ENCODE measurements at places on chromosomes 3 and 15. TPM values are rescaled to one million over a fixed set of nuclear protein-coding genes. Genes with fewer than 3 reads are reported as not detected.

Gene APH1B
- 17.0 TPM for total RNA-seq

Gene FES
- 65.1 TPM for total RNA-seq

Gene IL17RB
- not detected for total RNA-seq

Gene UBA7
- 56.1 TPM for total RNA-seq

Gene SKOR1
- total RNA-seq = not detected

GRCh38 chr3:133548090-133548489, 25.4 kb upstream of the CDV3 start:
- peaks cover 5% of the 10 kb centered on the region for H3K4me1 ChIP-seq
- H3K4me3 ChIP-seq = no peak overlapping the region
- H3K36me3 ChIP-seq = no peaks in the 10 kb centered on the region
- DNase-seq = peak; percentile 31

DNA sequence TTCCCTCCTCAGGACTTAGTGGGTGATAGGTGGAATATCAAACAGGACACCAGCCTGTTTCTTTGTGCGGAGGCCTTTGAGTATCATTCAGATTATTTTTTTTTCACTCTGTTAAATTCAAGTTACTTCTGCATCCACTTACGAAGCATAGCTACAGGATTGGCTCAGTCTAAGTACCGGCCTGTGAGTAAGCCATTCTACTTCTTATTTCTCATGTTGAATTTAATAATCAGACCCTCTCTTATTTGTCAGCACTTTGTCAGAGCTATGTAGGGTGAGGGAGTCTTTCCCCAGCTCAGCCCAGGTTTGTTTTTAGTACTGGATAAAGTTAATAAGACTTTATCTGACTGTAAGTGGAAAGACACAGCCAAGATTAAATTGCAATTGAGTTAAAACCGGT, 54.7 kb downstream of the ITPR1 start:
- no peak overlapping the region for H3K27ac ChIP-seq
- H3K4me1 ChIP-seq = no peaks in the 10 kb centered on the region
- no peaks in the 10 kb centered on the region for H3K36me3 ChIP-seq
- no peak for DNase-seq
- no peak overlapping the region for H3K4me3 ChIP-seq

DNA sequence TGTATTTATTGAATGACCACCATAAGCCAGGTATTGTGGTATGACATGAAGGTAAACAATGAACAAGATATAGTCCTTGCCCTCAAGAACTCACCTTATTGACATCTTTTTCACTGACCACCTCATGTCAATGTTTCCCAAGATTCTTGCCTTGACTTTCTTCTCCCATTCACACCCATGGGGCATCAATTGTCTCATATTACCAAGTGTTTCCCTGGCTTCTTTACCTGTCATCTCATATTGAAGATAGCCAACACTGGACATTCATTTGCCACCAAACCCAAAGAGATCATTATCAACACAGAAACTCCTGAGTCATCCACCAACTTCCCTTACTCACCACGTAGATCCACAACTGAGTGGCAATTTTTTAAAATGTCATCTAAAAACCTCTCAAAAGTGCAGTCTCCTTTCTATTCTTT, 2.2 kb downstream of the EFHB start:
- H3K36me3 ChIP-seq = no peaks in the 10 kb centered on the region
- DNase-seq = no peak
- no peak overlapping the region for H3K4me3 ChIP-seq
- H3K27me3 ChIP-seq = peaks cover 4% of the 10 kb centered on the region

GRCh38 chr15:35064576-35065190, 20.4 kb downstream of the NANOGP8 start:
- no peaks in the 10 kb centered on the region for H3K4me1 ChIP-seq
- H3K27ac ChIP-seq = no peak overlapping the region
- no peak overlapping the region for H3K4me3 ChIP-seq
- H3K36me3 ChIP-seq = no peaks in the 10 kb centered on the region
- no peak for DNase-seq

DNA sequence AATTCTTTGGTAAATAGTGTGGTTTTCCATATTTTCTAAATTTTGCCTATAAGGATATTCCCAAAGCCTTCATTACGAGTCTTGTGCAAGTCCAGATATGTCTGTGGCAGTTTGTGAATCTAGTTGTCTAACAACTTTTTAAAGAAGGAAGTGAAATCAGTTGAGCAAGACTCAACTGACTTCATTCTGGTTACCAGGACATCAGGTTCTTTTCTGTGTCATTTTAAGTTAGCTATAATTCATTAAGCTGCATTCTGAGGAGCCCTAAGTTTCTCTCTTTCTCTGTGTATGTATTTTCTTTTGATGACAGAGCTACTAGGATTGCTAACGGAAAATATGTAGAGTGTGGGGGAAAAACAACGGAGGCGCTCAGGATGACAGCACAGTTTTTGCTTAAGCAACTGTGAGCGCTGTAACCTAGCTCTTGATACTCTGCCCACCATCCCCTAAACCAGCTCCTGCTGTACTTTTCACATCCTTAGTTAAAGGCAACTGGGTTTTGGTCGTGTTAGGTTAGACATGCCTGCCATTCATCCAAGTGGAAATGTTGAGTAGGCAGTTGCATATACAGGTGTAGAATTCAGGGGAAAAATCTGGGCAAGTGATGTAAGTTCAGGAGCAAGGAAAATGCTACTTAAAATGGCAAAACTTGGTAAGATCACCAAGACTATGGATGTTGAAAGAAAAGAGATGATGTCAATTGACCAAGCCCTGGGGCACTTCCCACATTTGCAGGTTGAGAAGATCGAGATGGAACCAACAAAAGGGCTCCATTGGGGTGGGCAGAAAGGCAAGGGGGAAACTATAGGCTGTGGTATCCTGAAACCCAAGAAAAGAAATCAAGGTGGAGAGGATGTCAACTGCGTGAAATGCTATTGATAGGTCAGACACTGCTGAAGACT, 9.2 kb downstream of the MFSD1 start:
- no peaks in the 10 kb centered on the region for H3K27me3 ChIP-seq
- H3K4me3 ChIP-seq = no peak overlapping the region
- no peak overlapping the region for H3K27ac ChIP-seq
- no peaks in the 10 kb centered on the region for H3K4me1 ChIP-seq

- no peaks in the 10 kb centered on the region for H3K27me3 ChIP-seq
- no peak overlapping the region for H3K27ac ChIP-seq
- no peaks in the 10 kb centered on the region for H3K4me1 ChIP-seq
- no peak overlapping the region for H3K4me3 ChIP-seq
- peak; percentile 22 for DNase-seq
- H3K36me3 ChIP-seq = no peaks in the 10 kb centered on the region
Measured at GRCh38 chr15:72173864-72174550, 23.6 kb downstream of the GRAMD2A start.

DNA sequence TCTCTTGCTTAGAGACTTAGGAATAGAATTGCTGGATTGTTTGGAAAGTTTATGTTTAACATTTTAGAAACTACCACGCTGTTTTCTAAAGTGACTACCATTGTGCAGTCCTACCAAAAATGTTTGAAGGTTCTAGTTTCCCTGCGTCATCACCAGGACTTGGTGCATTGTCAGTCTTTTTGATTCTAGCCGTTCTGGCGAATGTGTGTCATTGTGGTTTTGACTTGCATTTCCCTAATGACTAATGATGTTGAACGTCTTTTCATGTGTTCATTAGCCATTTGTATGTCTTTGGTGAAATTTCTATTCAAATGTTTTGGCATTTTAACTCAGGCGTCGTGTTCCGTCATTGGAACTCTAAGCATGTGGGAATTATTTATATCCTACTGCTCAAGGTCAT, 58.0 kb downstream of the CHD2 start:
- H3K36me3 ChIP-seq = peaks cover 80% of the 10 kb centered on the region
- H3K4me1 ChIP-seq = no peaks in the 10 kb centered on the region
- H3K27ac ChIP-seq = no peak overlapping the region
